Stimulated activated CD8-positive, alpha-beta memory T cell treated with anti-CD3 and anti-CD28 coated beads, Interleukin-15, amount 100 ng/mL, for 48 hours (primary cell): ENCODE measurements at places on chromosomes 12 and 14.

DNA sequence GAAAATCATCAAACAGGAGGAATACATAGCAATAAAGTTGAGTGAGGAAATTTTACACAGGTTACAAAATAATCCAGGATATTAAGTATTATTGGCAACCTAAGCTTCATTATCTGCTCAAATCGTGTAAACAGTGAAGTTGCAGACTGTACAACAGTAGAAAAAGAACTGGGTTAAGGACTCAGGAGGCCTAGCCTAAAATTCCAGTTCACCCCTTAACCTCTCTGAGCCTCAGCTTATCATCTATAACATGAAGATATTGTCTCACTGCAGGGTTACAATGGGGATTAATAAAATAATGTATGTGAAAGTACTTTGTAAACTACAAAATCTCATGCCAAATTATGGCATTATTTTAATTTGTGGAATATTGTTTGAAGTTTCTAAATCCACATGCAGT lies 26.0 kb downstream of the DDHD1 start:
- no peak for DNase-seq

DNA sequence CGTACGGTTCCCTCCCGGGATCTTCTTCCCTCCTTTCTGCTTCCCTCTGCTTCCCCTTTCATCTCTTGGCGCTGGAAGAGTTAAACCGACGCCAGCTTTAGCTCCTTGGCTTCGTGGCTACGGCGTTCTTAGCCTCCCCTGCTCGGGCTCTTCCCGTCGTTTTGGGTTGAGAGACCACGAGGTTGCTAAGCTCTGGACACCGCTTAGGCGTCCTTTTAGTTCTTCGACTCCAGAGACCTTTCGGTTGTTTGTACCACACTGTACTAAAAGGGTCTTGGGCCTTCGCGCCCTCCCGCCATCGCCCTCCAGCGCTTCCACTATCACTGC lies 545 bp downstream of the CPSF2 start:
- DNase-seq: no peak

GRCh38 chr14:73460691-73461127 lies 2.4 kb upstream of the NUMB start:
- DNase-seq: no peak

DNA sequence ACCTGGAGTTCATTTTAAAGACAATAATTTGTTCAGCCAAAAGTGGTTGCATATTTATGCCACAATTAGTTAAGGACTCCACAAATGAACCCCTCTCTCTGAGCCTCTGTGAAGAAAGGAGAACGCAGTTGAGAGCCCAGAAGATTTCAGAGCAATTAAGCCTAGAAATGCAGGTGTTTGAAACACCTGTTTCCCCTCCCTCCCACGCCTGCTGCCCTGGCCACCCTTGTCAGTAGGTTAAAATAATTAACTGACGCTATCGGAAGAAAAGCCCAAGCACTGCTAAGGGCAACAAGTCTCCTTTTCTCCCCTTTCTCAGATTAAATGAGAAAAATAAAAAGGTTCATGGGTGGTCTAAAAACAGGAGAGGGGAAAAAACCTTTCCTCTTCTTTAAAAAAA lies 99.2 kb downstream of the PPM1A start:
- DNase-seq: no peak

- DNase-seq: no peak
Observed at GRCh38 chr12:11202811-11203210, 16.1 kb upstream of the TAS2R42 start.
